T-helper 9 cell (primary cell): ENCODE measurements at places on chromosomes 12 and 14.

GRCh38 chr12:55067701-55068100 is 47.9 kb downstream of the NEUROD4 start:
- DNase-seq = no peak

GRCh38 chr12:112025808-112026375 is 12.7 kb downstream of the ERP29 start:
- DNase-seq = no peak

GRCh38 chr12:60106214-60106613 is 510.4 kb downstream of the SLC16A7 start:
- DNase-seq = no peak

GRCh38 chr14:71574976-71575375 is 357.3 kb upstream of the RGS6 start:
- no peak for DNase-seq

GRCh38 chr12:6786416-6787094 is 2.8 kb upstream of the CD4 start:
- DNase-seq = no peak

- DNase-seq = no peak
Measured at GRCh38 chr12:45674181-45674977, 55.1 kb upstream of the ARID2 start.

- DNase-seq = no peak
Measured at GRCh38 chr12:8081251-8081920, 688 bp upstream of the NECAP1 start.

DNA sequence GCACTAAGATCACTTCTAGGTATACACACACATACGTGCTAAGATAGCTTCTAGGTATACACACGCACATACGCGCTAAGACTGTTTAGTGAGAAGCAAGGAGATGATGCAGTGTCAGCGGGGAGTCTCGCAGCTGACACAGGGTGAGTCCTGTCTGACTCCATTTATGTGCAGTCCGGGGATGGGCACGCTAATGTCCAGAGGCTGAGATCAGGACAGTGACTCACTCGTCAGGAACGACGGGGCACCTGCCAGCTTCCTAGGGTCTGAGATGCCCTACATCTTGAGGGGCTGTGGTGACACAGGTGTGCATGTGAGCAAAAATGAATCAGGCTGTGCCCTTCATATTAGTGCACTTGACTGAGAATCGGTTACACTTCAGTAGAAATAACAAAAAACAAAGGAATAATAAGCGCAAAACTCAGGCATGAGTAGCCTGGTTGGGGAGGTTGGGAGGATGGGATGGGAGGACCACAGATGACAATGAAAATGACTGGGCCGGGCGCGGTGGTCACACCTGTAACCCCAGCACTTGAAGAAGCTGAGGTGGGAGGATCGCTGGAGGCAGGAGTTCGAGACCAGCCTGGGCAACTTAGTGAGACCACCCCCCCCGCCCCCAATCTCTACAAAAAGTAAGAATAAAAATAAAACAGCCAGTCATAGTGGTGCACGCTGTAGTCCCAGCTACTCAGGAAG is 29.1 kb upstream of the ULK1 start:
- DNase-seq = no peak

DNA sequence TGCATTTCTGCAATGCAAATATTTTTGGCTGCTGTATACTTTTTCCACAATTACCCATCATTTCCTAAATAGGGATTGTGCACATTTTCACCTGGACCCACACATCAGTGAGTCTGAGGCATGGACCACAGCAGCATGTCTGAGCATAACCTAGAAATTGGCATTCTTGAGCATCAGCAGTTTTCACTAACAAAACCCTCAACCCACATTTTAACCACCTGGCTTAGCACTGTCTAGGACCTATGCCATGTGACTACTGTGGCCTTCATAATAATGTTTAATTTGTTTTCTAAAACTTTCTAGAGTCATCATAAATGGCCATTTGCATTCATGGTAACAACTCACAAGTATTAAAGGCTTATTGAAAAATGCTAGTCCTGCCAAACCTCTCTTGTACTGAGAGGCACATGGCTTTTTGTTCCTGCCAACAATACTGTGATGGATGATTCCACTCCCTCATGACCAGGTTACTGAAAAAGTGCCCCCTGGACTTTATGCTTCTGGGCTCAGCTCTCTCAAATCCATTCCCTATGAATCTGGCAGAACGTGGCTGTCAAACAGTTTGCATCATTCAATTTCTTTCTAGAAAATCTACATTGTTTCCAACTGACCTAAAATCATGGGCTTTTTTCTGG is 240.0 kb downstream of the MDGA2 start:
- no peak for DNase-seq

DNA sequence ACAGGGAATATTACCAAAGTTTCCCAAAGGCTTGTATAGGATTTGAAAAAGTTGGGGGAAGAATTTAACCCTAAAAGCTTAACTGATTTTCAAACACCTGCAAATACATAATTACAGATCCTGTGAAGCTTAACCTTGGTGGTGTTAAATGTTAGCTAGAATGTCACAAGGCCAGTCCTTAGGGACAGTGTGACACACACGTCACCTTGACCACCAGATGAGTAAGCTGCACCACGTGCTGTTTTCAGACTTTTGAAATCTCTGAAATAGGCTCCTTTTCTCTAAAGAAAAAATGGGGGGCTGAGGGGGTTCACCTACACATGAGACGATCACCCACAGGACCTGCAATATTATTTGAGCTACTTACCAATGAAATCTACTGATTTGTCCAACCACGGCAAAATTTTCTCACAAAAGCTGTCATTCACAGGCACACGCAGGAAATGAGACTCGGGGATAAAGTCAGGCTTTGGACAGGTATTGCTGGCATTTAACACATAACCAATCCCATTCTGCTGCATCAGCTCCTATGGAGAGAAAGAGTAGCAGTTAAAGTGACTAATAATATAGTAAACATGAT is 75.9 kb downstream of the DUSP16 start:
- no peak for DNase-seq

- no peak for DNase-seq
Measured at GRCh38 chr12:58204071-58204470, 262.7 kb downstream of the ATP23 start.

GRCh38 chr12:92278378-92278828 is 132.8 kb upstream of the BTG1 start:
- DNase-seq = no peak

DNA sequence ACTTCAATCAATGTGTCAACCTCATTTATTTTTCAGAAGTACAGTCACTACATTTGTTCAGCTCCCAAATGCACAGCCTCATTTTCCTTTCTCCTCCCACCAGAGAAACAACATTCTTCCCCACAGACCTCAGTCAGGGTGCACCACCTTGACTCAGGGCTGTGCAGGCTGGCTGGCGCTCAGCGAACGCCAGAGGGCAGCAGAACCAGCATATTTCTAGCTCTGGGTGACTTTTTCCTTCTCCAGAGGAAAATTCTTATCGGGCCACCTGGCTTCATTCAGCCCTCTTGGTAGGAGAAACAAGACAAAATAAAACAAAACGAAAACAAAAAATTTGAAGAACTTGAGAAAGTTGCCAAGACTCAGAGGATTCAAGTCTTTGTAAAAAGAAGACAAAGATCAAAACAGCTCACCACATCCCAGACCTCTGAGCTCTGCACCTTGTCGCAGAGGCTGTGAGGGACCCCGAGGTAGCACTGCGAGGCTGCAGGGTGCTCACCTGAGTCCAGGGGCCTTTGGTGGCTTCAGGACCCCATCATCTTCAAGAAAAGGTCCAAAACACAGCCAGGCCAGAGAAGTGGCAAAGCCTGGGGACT is 33.7 kb downstream of the PAH start:
- DNase-seq = peak; percentile 14

DNA sequence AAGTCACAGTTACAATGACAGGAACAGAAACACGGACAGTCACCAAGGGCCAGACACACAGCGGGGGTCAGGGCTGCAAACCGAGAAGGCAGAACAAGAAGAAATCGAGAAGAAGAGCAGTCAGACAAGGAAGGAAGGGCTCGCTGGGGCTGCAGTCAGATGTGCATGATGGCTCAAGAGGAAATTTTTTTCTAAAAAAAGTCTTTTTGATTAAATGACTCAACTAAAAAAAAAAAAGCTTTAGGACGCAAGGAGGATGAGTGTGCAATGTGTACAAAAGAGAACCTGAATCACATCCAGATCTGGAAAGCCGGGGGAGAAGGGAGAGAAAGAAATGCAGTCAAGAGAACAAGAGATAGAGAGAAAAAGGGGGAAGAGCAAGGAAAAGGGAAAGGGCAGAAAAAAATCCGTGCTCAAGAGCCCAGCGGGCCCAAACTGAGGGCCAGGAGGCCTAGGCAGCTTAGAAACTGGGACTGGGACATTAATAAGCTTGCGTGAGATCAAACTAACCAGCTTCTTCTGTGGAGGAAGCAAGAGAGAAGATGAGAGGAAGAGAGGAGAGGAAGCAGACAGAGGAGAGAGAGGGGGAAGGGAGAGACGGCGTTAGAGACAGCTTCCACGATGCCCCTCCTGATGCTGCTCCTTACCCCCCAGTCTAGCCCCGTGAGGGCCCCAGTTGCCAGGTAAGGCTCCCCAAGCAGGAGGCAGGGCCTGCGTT is 6.7 kb downstream of the IFFO1 start:
- DNase-seq = no peak
